ENCODE measurements at places on chromosomes 2 and 18.
A peak's percentile ranks its signal among the peaks of the same experiment; 100 is the strongest.

DNA sequence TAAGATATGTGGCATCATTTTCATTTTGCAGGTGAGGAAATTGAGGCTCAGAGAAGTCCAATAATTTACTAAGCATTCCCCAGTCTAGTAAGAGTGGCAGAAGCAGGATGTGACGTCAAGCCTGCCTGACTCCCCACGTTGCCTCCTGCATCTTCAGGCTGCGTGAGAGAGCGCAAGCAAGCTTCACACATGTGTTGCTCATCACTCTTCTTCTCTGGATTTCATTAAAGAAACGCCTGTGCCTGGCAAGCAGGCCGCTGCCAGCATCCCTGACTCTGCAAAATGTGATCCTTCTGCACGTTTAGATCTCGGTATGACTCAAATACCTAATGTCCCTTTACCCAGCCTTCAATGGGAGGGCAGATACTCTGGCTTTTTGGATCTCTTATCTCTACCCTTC lies 96.8 kb downstream of the PRKCE start:
- no peak for DNase-seq

DNA sequence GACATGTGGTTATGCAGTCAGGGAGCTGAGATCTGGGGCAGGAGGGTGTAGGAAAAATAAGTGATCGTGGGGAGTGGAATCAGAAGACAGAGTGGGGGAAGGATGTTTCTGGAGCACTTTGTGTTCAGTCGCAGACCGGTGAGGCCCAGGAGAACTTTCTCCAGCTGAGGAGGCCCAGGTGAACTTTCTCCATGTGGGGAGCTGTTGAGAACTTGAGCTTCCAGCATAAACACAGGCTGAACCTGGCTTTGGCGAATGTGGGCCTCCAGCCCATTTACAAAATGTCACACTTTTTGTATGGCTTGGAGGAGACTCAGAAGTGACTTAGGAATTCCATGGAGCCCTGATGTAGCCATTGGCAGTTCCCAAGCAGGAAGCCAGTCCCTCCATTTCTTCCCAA lies 108.5 kb downstream of the VAPA start:
- no peak for DNase-seq

- no peak for DNase-seq
Observed at GRCh38 chr18:24674200-24674599, 213.8 kb downstream of the HRH4 start.

DNA sequence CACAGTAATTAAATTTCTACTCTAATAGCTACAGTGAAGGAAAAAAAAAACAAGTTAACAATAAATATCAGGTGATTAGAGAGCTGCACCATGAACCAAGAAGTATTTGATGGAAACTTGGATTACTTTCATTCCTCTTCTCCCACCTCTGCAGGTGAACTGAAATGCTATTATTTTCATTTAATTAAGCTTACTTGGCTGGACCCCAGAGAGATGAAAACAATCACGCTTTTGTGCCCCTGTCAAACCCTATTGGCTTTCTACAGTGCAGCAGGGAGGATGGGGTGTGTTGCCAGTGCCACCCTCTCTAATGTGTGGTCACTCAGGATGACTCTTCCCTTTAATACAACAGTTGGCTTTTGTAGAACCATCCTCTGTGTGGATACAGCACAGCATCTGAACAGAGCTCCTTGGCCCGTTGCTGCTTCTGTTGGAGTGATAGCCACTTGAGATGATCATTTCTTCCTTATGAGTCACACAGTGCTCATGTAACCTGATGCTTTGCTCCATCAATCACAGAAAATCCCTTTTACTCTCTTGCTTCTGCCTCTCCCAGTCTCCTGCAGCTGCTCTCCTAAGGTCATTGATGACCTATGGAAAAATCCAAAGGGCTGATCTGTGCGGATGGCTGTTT lies 5.5 kb upstream of the ARL4C start:
- DNase-seq = no peak

GRCh38 chr18:63971320-63972001 lies 1.6 kb downstream of the SERPINB8 start:
- no peak for DNase-seq

DNA sequence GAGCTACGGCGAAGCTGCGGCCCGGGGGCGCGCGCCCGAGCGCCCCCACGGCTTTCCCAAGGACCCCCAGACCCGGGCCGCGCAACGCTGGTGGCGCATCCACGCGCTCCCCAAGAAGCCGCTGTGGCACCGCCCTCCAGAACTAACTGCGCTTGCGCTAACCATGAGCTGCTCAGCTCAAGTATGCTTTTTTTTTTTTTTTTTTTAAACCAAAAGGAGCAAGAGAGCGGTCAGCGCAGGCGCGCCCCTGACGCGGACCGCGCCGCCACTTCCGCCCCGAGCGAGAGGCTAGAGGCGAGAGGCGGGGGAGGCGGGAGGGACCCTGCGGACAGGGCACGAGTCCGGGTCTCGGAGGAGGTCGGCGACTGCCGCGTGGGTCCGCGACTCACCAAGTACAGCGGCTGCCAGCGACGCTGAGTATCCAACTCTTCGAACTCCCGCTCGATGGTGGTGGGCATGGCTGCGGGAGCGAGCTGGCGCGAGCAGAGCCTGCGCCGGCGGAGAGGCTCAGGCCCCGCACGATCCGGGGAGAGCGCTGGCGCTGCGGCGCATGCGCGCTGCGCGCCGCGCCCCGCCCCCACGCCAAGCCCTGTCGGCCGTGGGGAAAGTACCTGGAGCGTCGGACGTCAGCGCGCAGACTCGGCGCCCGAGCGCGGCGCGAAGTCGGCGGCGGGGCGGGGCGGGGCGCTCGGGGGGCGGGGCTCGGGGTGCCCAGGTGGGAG lies at the start of gene PTPN2:
TSS of gene PTPN2 (minus strand) at position 554 of the 722 bp plus-strand sequence. CDS start at position 458, 96 bp downstream.
- DNase-seq = peak; percentile 76

DNA sequence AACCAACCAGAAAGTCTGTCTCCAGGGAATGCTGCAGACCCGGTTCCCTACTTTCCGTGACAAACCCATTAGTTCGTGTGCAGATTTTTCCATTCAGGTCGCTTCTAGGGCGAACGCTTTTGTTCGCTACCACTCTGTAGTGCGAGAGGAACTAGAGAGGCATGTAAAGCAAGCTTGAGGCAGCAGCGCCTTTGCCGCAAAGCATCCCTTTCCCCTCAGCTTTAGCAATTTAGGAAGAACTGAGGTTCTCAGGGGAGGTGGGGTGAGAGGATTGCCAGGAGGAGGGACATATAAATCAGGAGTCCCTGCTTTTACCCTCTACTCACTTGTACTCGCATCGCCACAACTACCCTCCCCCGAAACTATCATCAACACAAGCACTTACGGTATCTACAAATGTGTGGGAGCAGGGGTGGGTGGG lies 748 bp upstream of the ZNF804A start:
- DNase-seq = no peak

DNA sequence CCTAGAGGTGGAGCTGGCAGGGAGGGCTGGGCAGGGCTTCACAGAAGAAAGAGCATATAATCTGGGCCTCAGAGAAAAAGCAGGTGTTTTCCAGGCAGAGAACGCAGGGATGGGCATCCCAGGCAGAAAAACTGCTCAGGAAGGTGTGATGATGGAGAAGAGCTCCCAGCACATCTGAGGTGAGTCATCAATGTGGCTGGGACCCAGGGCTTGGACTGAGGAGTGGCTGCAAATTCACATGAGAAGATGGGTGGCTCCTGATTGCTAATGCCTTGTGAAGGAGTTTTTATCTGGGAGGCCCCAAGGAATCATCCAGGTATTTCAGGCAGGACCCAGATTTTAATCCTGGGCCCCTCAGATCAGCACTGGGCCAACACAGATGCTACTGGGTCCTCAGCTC lies 10.2 kb downstream of the IL1F10 start:
- no peak for DNase-seq

- DNase-seq = no peak
Observed at GRCh38 chr2:11073776-11074175, 81.5 kb upstream of the SLC66A3 start.

DNA sequence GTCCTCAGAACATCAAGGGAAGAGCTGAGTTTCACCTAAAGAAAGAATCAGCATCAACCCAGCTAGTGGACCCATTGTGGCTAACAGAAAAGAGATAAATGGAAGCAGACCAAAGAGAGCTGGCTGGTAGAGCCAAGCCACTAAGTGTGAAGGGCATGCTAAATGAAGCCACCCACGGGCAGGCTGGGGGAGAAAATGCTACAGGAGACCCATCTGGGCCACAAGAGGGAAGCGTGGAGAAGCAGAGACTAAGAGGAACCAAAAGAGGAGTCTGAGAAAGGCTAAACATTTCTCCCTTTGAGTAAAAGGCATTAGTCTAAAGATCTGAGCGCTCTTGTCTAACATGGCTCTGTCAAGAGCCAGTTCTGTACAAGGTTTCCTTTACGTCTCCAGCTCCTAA lies 15.8 kb downstream of the CWC22 start:
- DNase-seq = no peak

DNA sequence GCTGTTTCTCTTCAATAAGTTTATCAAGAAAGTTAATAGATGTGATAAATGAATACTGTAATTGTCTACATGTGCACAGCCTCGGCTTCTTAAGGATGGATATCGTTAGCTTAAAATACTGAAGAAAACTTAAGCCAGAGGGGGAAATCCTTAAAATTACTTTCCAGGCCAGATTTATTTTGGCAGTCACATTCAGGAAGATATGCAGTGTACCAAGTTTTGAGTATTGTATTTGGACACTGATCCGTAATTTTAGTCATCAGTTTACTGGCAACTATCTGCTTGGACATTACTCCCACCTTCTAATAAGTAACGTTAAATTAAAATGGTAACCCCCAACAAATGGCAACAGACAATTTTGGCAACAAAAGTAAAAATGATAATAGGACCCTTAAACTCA lies 770.0 kb upstream of the ZEB2 start:
- DNase-seq = no peak

- no peak for DNase-seq
Observed at GRCh38 chr2:151681051-151681450, 53.2 kb downstream of the NEB start.

GRCh38 chr18:50545936-50546335 lies 14.0 kb upstream of the MAPK4 start:
- no peak for DNase-seq

DNA sequence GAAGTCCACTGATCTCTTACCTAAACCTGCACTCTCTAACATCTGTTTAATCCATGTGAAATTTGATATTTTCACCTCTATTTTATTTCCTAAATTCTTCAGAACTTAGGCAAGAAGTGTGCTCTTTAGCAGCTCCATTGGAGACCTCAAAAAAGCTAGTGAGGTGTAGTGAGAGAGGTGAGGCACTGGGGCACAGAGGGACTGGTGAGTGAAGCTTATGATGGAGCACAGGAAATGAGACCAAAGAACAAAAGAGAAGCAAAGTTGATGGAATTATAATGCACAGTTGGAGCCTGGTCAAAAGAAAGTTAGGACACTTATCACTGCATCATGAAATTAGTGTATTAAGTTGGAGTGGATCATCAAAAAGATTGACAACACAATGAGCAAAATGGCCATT lies 1050.7 kb upstream of the NRXN1 start:
- DNase-seq = no peak

DNA sequence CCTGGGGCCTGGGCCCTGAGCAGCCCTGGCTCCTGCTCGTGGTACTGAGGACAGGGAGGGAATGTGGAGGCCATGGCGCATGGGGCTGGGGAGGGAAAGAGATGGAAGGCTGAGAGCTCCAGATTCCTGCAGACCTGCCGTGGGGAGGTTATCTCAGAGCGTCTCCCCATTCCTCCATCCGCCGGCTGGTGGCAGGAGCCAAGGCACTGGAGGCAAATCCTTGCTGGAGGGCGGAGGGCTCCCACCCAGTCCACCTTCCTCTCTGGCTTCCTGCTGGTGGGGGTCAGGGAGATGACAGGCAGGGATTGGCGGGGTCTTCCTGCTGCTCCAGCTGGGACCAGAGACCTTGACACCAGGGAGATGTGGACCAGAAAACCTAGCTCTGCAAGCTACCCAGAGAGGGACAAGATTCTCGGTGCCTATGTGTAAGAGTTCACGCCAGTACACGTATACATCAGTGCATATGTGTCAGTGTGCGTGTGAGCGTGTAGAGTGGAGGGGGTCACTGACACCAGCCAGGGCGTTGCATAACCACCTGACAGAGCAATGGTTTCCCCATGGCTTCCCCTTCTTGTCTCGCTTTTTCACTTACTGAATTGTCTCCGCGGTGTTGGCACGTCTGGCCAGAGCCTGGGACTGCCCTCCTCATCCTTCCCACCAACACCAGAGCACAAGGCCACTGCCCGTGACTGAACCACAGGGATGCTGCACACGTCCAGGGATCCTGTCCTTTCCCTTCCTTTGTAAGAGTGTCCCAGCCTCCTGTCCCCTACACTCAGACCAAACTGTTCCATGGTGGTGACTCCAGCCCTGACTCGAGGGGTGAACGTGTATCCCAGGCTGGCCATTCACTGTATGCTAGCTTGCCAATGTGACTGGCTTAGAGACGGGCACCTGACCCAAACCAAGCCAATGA lies 15.8 kb upstream of the SEMA4C start:
- DNase-seq = no peak

GRCh38 chr2:178804791-178805190 lies 2.4 kb downstream of the TTN start:
- DNase-seq = no peak

DNA sequence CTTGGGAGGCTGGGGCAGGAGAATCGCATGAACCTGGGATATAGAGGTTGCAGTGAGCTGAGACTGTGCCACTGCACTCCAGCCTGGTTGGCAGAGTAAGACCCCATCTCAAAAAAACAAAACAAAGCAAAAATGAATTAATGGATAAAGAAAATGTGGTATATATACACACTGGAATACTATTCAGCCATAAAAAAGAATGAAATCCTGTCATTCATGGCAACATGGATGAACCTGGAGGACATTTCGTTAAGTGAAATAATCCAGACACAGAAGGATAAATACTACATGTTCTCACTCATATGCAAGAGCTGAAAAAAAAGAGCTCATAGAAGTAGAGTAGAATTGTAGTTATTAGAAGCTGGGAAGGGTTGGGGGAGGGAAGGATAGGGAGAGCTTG lies 80.8 kb downstream of the RAB31 start:
- DNase-seq = no peak

DNA sequence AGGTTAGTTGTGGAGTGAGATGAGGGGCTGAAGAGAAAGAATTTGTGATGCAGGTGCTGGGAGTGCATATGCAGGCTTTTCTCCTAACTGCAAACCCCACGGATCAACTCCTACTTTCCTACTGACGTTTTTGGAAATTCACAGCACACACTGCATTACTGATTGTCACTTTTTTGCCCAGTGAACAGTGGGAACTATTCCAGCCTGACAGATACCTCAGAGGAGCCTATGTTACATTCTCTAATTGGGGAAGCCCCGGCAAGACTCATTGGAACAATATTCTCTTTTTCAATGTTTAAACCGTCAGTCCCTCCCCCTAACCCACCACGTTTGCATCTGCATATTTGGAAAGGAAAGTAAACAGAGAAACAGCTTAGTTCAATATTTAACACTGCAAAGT lies 126.2 kb downstream of the DPP4 start:
- no peak for DNase-seq

All from DMS 273 treated with DMSO at 0.1 percent for 48 hours (cell line).